Stimulated activated CD4-positive, alpha-beta T cell treated with anti-CD3 and anti-CD28 coated beads, TNF-alpha, amount 100 ng/mL, for 48 hours (primary cell): ENCODE measurements at places on chromosomes 16 and 17.

- no peak for DNase-seq
Observed at GRCh38 chr17:28545141-28545503, 7.3 kb downstream of the UNC119 start.

DNA sequence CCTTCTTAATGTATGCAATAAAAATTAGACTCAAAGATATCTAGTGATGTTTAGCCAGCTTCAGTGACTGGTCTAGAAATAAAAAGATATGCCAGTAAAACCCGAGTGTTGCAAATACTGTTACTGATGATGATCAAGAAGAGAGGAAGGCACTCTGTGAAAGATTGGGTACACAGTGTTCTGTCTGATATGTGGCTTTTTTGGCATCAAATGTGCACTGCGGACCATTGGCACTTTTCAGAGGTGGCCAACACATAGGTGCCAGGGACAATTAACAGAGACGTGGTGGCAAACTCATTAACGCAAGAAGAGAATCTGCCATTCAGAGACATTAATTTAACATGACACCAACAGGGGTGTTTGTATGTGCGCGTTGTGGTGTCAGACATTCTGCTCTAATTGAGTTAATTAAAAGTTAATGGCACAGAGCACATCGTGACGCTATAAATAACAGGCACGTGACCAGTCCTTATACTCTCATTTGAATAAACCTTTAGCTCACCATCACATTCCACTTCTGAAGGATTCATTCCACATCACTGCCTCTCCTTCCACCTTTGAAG lies 549.3 kb upstream of the HSBP1 start:
- DNase-seq = no peak

DNA sequence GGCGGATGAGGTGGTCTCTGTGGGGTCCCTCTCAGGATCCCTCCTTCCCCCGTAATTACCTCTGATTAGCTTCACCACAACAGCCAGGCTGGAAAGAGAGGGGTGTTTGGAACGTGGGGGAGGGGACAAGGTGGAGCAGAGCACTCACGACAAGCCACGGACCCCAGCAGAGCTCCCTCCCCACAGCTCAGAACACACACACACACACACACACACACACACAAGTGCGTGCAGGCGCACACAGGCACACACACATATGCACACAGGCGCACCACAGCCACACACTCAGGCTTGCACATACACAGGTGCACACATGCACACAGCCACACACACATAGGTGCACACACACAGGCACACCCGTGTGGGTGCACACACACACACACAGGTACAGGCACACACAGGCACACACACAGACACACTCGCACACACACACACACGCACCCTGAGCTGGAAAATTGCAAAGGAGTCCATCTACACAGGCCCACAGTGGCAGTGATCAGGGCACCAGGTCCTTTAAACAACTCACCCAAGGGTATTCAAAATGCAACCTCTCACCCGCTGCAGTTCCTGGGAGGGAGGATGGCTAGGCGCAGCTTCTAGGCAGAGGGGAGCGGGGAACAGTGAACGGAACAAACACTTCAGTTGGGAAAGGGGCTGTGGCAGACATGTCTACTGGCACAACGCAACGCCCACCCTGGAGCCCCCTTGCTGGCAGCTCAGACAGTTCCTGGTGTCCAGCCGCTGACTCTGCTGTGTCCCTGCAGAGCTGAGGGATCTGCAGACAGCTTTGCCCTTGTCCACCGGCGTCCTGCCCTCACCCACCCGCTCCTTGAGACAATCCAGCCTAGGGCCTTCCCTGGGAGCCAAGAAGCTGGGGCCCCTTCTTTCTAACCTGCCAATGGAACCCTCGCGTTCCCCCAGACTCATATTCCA lies 59.9 kb upstream of the DLX4 start:
- DNase-seq = no peak

GRCh38 chr16:57007050-57007449 lies 17.7 kb downstream of the NLRC5 start:
- DNase-seq = no peak

DNA sequence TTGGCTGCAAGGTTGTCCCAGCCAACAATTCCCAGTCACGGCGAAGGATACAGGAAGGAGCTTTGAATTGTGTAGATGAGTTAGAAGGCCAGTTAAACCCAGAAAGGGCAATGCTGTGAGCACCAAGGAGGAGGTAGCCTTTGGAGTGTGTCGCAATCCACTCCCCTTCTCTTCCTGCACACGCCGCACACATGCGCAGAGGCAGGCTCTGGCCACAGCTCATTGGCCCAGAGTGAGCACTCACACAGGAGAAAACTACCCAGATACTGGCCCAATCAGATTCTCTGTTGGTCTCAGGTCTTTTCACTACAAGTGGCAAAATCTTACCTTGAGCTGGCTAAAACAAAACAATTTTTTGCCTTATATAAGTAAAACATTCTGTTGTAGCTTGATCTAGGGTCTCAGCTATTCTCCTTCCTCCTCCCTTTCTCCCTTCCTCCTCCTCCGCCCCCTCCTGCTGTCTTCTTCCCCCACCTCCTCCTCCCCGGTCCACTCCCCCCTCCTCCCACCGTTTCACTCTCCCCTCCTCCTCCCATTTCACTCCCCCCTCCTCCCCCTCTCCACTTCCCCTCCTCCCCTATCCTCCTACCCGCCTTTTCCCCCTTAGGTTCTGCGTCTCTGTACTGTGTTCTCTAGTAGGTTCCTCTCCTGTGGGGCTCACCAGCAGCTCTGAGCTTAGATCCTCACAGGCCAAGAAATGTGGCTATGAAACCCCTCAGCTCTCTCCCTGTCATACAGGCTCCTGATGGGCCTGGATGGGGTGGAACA lies 344.9 kb downstream of the CPPED1 start:
- DNase-seq = no peak

DNA sequence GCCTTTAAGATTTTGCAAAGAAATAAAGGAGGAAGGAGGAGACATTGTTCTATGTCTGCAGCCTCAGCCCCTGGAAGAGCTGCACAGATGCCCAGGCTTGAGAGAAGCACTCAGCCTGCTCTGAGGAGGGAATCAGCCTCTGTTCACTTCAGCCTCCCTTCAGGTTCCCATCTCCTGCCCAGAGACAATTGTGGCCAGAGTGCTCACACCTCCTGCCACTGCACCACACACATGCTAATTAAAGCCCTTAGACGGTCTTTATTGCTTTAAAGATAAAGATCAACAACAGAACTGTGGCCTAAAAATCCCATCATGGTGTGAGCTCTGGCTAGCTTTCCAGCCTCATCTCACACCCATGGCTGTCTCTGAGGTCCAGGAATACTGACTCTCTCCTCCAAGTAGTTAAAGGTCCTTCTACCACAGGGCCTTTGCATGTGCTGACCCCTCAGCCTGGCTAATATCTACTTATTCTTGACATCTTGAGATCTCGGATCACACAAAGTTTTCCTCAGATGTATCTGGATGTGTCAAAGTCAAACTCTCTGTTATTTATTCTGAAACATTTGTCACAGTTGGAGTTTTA lies 33.8 kb downstream of the CHD9NB start:
- no peak for DNase-seq

DNA sequence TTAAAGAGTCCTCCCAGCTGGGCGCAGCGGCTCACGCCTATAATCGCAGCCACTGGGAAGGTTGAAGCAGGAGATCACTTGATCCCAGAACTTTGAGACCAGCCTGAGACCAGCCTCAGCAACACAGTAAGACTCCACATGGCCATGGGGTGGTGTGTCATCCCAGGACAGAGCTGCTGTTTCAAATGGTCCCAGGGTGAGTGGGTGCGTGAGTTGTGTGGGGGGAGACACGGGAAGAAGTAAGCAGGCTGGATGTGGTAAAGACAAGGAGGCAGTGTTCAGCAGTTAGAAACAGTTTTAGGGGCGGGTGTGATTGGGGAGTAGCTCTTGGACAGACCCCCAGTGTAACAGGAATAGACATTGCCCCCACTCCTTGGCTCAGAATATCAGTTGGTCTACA lies 3.8 kb downstream of the SHPK start:
- DNase-seq = no peak
